Stimulated activated CD4-positive, alpha-beta T cell treated with anti-CD3 and anti-CD28 coated beads, Interleukin-12 subunit alpha, Interleukin-12 subunit beta, amount 100 ng/mL, for 4 hours (primary cell): ENCODE measurements at places on chromosomes 7 and 10.

DNA sequence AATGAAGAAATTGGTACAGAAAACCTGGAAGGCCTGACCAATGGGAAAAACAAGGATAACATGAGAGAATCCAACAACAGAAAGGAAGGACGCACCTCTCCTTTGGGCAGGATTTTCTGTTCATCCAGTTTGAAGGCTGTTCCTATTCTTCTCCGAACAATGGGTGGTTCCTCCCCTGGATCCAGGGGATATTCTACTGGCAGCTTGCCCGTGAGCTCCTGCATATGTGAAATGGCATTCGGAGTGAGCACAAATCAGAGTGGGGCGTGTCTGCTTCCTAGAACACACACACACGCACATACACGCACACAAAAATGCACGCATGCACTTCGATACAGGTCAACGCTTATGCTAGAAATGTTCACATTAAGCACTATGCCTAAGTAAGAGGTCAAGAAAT lies 83.5 kb downstream of the PRPF18 start:
- DNase-seq, result no peak

- no peak for DNase-seq
These were observed 2.4 kb upstream of the HMX2 start for GRCh38 chr10:123145542-123146012.

GRCh38 chr10:117757086-117757720 lies 214.7 kb downstream of the EMX2 start:
- DNase-seq, result no peak

GRCh38 chr10:104351061-104351702 lies 2.5 kb upstream of the CFAP58 start:
- DNase-seq, result no peak

GRCh38 chr10:95262763-95263518 lies 27.9 kb downstream of the PDLIM1 start:
- no peak for DNase-seq
